CD8-positive, alpha-beta T cell (primary cell): ENCODE measurements at places on chromosomes 11 and 22.

DNA sequence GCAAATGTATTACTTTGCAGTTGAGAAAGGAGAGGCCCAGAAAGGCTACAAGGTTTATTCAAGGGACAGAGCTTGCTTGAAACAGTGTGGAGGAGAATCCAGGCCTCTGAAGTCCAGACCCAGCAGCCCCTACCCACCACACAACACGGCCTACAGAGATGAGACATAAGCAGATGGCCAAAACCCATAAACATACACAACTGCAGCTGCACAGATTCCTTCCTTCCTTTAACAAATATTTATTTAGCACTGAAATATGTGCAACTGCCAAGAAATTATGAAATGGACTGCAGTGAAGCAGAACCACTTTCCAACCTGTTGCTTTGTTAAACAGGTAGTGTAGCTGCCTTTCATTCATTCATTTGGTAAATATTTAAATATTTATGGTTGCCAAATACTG, 122.3 kb downstream of the SPATA19 start:
- DNase-seq, result no peak

GRCh38 chr22:38213319-38213989, 11.7 kb downstream of the MAFF start:
- DNase-seq, result no peak

- no peak for DNase-seq
These were observed 61.1 kb downstream of the GGTLC2 start for GRCh38 chr22:22705328-22706100.

DNA sequence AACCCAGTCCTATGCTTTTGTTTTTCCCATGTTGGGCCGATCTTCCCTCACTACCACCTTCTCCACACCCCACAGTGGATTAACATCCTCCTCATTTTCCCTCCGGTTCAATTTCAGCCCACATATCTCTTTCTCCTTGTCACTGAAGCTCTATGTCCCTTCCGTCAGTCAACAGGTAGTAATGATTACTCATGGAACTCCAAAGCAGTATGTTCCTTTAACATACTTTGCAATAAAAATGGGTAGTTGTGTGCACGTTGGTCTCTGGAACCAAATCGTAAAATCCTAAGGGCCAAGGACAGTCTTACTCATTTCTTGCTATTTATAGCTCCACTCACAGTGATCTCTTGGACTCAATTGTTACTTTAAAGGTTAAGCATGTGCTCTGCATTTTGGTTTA, 20.2 kb downstream of the AMOTL1 start:
- DNase-seq, result no peak

DNA sequence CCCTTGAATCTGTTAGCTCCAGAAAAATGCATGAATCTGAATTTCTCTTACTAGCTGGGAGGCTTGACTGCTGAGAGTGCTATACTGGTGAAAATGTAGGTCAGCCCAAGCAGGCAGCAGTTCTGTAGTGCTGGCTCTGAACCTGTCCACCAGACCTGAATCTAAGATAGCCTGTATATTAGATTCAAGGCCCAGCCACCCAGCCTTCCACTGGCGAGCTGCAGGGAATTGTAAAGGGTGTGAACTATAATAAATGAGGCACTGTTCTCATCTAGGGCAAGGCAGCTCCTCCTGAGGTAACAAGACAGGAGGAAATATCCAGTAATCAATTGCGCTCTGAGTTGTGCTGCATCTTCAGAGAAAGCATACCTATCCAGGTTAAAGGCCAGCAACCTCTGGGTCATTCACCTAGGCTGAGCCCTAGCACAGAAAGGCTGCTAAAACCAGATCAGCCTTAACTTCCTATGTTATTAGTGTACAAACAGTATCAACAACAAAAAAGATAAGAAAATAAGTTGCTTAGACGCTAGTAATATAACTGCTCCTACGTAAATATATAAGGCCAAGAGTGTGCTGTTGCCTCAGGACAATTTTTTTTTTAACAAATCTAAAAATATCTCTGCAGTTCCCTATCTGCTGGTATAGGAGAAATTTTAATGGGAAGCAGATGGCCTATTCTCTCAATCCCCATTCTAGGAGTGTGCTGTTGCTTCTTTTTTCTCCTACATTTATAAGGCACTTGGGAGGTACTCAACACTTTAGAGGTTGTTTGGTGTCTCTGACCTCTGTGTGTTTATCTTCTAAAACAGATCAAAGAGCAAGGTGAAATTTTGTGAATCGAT, 63.0 kb downstream of the RELT start:
- no peak for DNase-seq

- DNase-seq, result no peak
These were observed 289.1 kb upstream of the SORL1-AS1 start for GRCh38 chr11:121741761-121742361.

GRCh38 chr22:47842119-47842518, 1079.7 kb downstream of the TBC1D22A start:
- no peak for DNase-seq

DNA sequence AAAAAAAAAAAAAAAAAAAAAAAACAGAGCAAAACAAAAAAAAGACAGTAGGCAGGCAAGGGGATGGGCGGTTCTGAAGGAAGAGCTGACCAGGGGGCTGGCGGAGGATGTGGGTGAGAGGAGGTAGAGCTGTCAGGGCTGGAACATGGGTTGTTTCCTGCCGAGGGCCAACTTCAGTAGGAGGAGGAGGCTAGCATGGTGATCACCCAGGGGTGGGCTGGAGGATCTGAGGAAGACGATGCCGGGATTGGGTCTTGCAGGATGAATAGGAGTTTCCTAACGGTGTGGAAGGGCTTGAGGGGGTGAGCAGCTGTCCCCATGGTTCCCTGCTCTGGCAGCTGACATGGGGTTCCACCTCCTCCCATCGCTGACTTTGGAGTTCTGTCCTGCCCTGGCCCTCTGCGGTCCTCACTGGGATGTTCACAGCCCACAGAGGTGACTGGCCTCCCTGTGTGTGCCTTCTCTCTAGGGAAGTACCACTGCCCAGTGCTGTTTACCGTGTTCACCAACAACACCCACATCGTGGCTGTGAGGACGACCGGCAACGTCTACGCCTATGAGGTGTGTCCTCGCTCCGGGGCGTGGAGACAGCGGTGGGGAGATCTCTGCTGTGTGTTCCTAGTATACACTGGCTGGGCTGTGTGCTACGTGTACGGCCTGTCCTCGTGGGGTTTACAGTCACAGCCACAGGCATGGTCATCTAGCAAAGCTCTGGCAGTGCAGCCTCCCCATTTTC, 15.2 kb downstream of the PPIL2 start:
- DNase-seq, result no peak

DNA sequence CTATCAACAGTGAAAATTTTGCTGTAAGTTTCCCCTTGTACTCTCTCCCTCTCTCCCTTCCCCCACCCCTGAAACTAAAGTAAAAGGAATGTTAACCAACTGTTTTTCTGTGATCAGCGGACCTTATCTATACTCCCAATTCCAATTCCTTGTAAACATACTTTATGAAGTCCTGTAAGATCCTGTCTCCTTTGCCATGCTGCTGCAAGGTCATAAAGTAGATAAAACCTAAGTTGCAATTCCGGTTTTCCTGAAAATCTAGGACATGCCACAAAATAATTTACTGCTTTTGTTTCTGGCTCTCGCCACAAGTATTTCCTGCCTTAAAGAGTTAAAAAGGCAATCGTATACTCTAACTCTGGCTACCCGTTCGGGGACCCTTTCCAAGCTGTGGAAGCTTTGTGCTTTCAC, 1469.0 kb downstream of the LRRC4C start:
- DNase-seq, result no peak

GRCh38 chr11:33549483-33549882, 151.1 kb downstream of the C11orf91 start:
- no peak for DNase-seq

DNA sequence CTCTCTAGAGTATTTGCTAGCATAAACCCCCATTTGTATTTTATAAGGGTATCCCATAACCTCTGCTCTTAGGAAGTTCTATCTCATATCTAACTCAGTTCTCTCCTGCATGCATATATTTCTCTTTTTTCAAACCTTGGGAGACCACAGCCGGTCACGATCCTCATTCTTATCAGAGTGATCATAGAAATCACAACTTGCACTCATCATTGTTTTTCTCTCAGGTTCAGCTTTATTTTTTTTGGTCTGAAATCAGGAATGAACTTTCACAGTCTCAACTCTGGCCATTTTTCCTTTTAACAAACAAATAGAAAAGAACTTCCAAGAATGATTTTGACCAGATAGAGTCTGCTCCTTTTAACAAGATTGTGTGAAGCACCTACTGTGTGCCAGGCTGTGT, 98.6 kb upstream of the BLID start:
- no peak for DNase-seq

DNA sequence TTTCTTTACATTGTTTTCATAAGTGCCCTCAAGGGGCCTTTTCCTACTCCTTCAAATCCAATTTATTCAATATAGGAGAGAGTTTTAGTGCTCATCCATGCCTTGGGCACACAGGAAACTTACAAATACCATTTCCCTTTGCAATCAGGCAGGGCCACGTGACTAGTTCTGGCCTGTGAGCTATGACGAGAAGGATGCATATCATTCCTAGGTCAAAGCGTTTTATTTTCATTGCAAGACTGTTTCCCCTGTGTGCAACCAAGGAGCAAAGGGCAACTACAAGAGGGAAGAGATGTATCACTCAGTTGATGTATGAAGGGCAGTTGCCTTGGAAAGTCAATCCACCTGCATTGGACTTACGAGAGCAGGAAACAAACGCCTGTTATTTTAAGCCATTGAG, 1.9 kb upstream of the TRAF6 start:
- no peak for DNase-seq

GRCh38 chr22:31097941-31098631, 9.3 kb downstream of the SELENOM start:
- no peak for DNase-seq

- no peak for DNase-seq
These were observed 8.0 kb upstream of the TLCD5 start for GRCh38 chr11:120316880-120317688.

GRCh38 chr11:128831174-128832120, 35.6 kb downstream of the KCNJ1 start:
- peak; percentile 93 for DNase-seq

DNA sequence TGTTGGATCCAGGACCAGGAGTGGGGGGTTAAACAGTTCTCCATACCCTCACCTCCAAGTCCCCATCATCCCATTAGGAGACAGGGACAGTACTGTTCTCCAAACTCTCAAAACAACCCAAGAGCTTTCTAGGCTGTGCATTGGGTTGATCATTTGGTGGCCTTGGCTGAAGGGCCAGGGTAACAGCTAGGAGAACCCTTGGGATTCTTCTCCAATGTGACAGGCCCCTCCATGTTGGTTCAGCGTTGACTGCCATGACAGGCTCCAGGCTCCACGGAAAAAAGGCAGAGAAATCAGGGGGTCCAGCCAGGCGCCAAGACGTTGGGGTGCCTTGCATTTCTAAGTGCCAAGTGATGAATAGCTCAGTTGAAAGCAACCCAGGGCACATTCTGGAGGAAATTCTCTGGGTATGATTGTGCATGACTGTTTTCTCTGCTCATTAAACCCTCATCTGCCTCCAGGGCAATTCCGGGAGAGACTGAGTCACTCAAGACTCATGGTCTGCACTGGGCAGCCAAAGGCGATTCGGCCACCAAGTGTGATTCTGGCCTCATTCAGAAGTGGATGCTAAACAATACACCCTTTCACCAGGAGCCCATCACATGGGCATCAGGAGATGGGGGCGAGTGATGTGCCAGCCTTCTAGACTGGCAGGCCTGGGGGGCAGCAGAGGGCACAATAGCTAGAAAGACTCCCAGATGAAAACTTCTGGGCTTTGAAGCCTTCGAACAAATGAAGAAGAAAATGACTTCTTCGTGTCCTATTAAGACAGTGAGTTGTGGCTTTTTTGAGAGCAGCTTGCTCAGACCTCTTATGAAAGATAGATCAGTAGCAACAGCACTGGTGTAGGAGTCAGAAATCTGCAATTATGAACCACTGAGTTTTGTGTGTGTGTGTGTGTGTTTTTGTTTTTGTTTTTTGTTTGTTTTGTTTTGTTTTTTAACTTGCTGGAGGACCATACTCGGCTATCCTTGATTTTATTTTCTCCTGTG, 27.7 kb downstream of the CD44 start:
- DNase-seq, result peak; percentile 38

DNA sequence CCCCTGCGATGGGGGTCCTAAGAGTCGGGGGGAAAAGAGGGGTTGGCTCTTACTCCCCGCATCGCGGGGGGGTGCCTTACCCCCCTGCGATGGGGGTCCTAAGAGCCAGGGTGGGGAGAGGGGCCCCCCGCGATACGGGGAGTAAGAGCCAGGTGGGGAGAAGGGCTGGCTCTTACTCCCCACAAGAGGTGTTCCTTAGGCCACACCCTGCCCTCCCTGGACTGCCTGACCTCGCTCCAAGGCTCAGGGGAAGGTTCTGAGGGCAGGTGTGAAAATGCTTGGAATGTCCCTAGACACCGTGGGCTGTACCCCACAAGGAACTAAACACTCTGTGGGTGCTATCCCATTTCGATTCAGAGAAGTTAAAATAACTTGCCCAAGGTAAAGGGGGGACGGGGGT, 7.8 kb downstream of the UNC93B1 start:
- DNase-seq, result no peak

GRCh38 chr22:43852573-43853327, 9.6 kb downstream of the SULT4A1 start:
- no peak for DNase-seq

DNA sequence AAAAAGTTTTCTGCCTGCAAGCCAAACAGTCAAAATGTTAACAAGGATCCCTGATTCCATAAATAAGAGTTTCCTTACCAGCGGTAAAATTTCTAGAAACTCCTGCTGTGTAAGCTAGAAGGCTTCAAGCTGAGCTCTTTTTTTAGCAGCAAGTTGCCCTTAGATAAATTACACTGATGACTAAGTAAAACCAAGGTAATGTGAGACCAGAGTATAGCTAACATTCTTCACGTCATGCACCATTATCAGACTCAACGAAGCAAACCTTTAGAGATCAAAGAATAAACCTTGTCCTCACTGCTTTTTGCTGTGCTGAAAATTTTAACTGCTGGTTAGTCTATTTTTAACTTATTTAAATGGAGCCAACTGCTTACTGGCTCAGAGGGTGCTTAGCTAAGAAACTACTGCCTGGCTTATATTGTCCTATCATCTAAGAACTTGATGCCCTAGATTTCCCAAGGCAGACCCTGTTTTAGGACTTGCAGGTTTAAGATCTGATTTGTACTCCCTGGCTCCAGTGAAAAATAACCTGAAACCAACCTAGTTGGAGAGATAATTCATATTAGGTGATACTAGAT, 900.7 kb downstream of the JRKL start:
- DNase-seq, result no peak

- DNase-seq, result no peak
These were observed 21.8 kb upstream of the TMEM86A start for GRCh38 chr11:18676803-18677202.

- no peak for DNase-seq
These were observed 17.3 kb upstream of the CASTOR1 start for GRCh38 chr22:30306627-30307011.

- DNase-seq, result no peak
These were observed 29.8 kb downstream of the SCUBE1 start for GRCh38 chr22:43313244-43313889.

- DNase-seq, result no peak
These were observed 1.6 kb upstream of the SHANK3 start for GRCh38 chr22:50670914-50671538.

- DNase-seq, result peak; percentile 19
These were observed 830 bp downstream of the C11orf97 start for GRCh38 chr11:94513091-94513490.
